ENCODE measurements at places on chromosomes 13 and 19. TPM values are rescaled to one million over a fixed set of nuclear protein-coding genes. Genes with fewer than 3 reads are reported as not detected.

CD22 gene
- 0.92 TPM for total RNA-seq

NLRP7 gene
- total RNA-seq: not detected

MRPL4 gene
- total RNA-seq: 76.5 TPM

CGB3 gene
- total RNA-seq: not detected

KL gene
- total RNA-seq: 0.04 TPM

COX6B2 gene
- 1.4 TPM for total RNA-seq

RNF6 gene
- 26.2 TPM for total RNA-seq

LHFPL6 gene
- 6.9 TPM for total RNA-seq

EDDM13 gene
- not detected for total RNA-seq

FAAP24 gene
- total RNA-seq: 16.8 TPM

SHISA7 gene
- 0.02 TPM for total RNA-seq

TMED1 gene
- 31.7 TPM for total RNA-seq

SACS gene
- 14.1 TPM for total RNA-seq

CAMSAP3 gene
- 3.1 TPM for total RNA-seq

ZNF439 gene
- not detected for total RNA-seq

CDK8 gene
- total RNA-seq: 13.1 TPM

LCP1 gene
- total RNA-seq: 0.14 TPM

STOML3 gene
- not detected for total RNA-seq

TYROBP gene
- total RNA-seq: not detected

C19orf67 gene
- not detected for total RNA-seq

METTL21C gene
- total RNA-seq: not detected

LILRB2 gene
- total RNA-seq: 0.05 TPM

LGALS14 gene
- not detected for total RNA-seq

GET3 gene
- 94.3 TPM for total RNA-seq

ATP5F1D gene
- total RNA-seq: 184 TPM

LILRB1 gene
- not detected for total RNA-seq

ZNF85 gene
- total RNA-seq: 0.13 TPM

ZNF791 gene
- total RNA-seq: 4.9 TPM

IGSF23 gene
- 0.31 TPM for total RNA-seq

ZNF83 gene
- 0.16 TPM for total RNA-seq

IER2 gene
- 79.7 TPM for total RNA-seq

SBK2 gene
- total RNA-seq: 2.3 TPM

POU2F2 gene
- total RNA-seq: 0.47 TPM

ZNF829 gene
- 0.44 TPM for total RNA-seq

FBXO27 gene
- total RNA-seq: 5.8 TPM

ZNF90 gene
- total RNA-seq: not detected

LRRC25 gene
- not detected for total RNA-seq

CBY2 gene
- total RNA-seq: not detected

TTC9B gene
- total RNA-seq: 1.1 TPM

GNA15 gene
- total RNA-seq: 0.07 TPM

NOSIP gene
- total RNA-seq: 111 TPM

SIGLEC7 gene
- not detected for total RNA-seq

TSHZ3 gene
- total RNA-seq: 3.1 TPM

RASIP1 gene
- 0.57 TPM for total RNA-seq

UBE2L5 gene
- total RNA-seq: not detected

NKG7 gene
- not detected for total RNA-seq

RNF113B gene
- total RNA-seq: not detected

ATP4A gene
- total RNA-seq: not detected

ZNF610 gene
- total RNA-seq: not detected

ADAT3 gene
- 7.5 TPM for total RNA-seq
